ENCODE measurements at places on chromosomes 4 and X. TPM values are rescaled to one million over a fixed set of nuclear protein-coding genes. Genes with fewer than 3 reads are reported as not detected.
A peak's percentile ranks its signal among the peaks of the same experiment; 100 is the strongest.

DNA sequence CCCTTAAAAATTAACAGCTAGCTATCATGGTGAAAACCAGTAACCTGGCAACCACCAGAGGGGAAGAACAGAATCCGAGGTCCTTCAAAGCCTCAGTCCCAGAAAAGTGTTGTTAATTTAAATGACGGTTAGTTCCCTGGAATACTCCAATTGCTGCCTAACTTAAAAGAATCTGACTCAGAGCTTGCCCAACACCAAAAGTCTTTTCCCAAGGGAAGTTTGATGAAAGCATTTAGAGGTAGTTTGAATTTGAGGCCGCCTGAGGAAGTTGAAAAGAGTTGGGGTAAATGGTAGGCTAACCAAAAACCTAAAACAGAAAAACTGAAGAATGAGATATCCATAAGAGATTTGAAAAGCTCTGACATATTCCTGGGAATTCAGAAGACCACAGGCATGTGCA is 46.6 kb downstream of the IL13RA2 start:
- H3K4me1 ChIP-seq, result no peaks in the 10 kb centered on the region
- no peak for DNase-seq
- no peaks in the 10 kb centered on the region for H3K36me3 ChIP-seq
- no peak overlapping the region for H3K27ac ChIP-seq
- no peak overlapping the region for H3K4me3 ChIP-seq
- no peaks in the 10 kb centered on the region for H3K27me3 ChIP-seq

DNA sequence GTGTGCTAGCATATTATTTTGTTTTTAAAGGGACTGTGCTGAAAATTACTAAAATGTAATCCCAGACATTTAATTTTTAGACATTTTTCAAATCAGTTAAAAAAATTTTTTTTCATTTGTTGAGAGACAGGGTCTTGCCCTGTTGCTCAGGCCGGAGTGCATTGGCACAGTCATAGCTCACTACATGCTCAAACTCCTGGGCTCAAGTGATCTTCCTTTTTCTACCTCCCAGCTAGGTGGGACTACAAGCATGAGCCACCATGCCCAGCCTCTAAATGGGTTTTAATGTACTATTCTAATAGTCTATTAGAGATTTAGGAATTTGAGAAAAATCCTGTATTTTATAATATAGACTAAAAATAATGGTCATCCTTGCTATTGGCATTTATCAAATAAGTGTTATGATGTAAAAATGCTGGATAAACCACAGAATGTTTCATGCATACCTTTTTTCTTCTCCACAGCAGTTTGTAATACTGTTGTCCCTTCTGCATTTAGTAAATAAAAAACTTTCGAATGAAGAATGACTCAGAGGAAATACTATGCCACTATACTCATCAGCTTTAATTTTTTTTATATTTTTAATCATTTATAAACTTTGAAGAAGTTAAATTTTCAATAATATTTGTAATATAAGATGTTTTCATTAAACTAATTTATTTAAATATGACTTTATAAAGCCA is 29.9 kb downstream of the CPEB2 start:
- no peak overlapping the region for H3K27ac ChIP-seq
- no peak overlapping the region for H3K4me3 ChIP-seq
- H3K4me1 ChIP-seq, result peaks cover 73% of the 10 kb centered on the region
- DNase-seq, result no peak
- H3K36me3 ChIP-seq, result peaks cover 13% of the 10 kb centered on the region

DNA sequence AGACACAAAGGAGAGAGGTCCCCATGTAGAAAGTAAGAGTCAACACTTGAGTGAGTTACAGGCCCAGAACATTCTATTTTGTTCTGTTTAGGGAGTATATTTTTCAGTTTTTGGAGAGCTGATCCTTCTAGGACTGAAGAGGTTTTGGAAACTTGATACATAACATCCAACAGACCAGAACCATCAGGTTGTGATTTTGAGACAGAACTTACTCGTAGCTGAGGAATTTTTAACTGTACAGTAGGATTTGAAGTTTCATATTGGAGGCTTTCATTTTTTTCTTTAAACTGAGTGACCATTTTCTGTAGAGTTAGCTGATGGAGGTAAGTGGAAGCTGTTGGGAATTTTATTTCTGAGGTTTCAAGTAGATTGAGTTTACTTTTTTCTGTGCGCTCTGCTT is 73.3 kb downstream of the NCAPG start:
- no peak overlapping the region for H3K27ac ChIP-seq
- peaks cover 10% of the 10 kb centered on the region for H3K36me3 ChIP-seq
- H3K4me1 ChIP-seq, result no peaks in the 10 kb centered on the region
- no peak for DNase-seq

- no peak overlapping the region for H3K4me3 ChIP-seq
- peaks cover 73% of the 10 kb centered on the region for H3K4me1 ChIP-seq
- H3K36me3 ChIP-seq, result no peaks in the 10 kb centered on the region
- H3K27me3 ChIP-seq, result no peaks in the 10 kb centered on the region
These were observed 1.4 kb downstream of the ACOX3 start for GRCh38 chr4:8439168-8439567.

DNA sequence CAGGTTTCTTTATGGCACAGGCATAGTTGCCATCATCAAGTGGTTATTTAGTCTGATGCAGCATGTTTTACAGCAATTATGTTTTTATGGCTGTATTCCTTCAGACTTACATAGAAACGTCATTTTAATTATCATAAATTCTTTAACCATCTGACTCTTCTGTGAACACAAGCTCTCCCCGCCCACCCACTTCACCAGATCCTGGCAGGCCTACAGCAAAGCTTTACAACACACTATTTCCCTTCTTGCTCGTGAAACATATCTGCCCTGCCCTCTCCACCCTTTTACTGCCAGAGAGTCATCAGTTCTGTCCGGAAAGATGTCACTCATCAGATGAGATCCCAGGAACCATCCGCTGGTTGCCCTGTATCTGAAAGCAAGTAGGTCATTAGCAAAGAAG is 120.5 kb downstream of the HS6ST2 start:
- no peaks in the 10 kb centered on the region for H3K4me1 ChIP-seq
- no peak for DNase-seq
- H3K27me3 ChIP-seq, result no peaks in the 10 kb centered on the region
- H3K4me3 ChIP-seq, result no peak overlapping the region
- no peaks in the 10 kb centered on the region for H3K36me3 ChIP-seq
- H3K27ac ChIP-seq, result no peak overlapping the region

- no peak for DNase-seq
- H3K27ac ChIP-seq, result no peak overlapping the region
- no peaks in the 10 kb centered on the region for H3K36me3 ChIP-seq
These were observed 821.3 kb downstream of the TRIML1 start for GRCh38 chr4:188960411-188961093.

DNA sequence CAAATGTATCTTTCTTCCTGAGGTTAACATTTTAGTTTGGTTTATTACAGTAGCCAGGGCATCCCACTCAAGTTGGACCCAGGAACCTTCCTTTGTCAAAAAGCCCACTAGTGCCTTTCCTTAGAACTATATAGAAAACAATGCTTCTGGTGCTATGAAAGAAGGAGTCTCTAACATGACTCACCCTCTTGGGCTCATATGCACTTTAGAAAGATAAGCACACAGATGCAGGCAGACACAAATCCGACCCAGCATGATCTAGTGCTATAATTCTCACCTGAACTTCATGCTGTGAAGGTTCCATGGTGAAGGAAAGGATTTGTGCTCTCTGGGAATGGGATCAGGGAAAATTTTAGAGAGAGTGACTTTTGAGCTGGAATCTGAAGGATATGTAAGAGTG is 289.4 kb downstream of the ANKRD50 start:
- H3K27me3 ChIP-seq, result no peaks in the 10 kb centered on the region
- no peaks in the 10 kb centered on the region for H3K36me3 ChIP-seq
- no peak for DNase-seq
- no peak overlapping the region for H3K27ac ChIP-seq
- H3K4me3 ChIP-seq, result no peak overlapping the region
- peaks cover 4% of the 10 kb centered on the region for H3K4me1 ChIP-seq

DNA sequence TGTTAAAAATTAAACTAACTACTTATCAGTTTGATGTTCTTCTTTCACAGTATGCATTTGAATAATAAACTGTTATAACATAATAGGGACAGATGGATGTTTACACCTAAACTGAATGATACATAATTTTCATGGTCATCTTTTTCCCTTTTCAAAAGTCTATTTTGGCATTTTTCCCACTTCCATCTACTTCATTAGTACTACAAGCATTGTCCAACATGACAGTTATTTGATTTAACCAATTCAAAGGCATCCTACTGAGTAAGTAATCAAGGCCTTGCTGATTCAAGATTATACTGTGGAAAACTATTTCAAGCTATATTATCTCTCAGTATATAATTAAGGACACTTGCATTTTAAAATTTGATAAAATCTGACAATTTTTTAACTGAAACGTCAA is 212.9 kb downstream of the FAT4 start:
- H3K4me1 ChIP-seq, result no peaks in the 10 kb centered on the region
- no peak overlapping the region for H3K27ac ChIP-seq
- H3K36me3 ChIP-seq, result no peaks in the 10 kb centered on the region

- peaks cover 10% of the 10 kb centered on the region for H3K27me3 ChIP-seq
- H3K4me1 ChIP-seq, result no peaks in the 10 kb centered on the region
- H3K36me3 ChIP-seq, result no peaks in the 10 kb centered on the region
- no peak overlapping the region for H3K27ac ChIP-seq
- H3K4me3 ChIP-seq, result no peak overlapping the region
- no peak for DNase-seq
These were observed 2.7 kb downstream of the DOCK11 start for GRCh38 chrX:118498351-118498750.

DNA sequence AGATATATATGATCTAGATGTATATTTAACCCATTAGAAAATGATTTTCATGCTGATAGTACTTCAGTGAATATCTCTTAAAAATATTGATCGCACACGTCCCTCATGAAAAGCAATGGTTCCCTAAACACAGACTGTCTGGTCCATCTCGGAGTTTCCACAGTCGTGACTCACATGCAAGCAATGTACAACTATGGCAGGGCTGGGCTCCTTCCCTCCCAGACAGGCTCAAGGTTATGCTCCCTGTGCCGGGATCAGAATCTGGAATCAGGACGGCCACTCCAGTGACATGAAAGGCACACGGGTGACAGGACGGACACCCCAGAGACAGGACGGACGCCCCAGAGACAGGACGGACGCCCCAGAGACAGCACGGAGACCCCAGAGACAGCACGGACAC is 40.2 kb upstream of the PPP2R3B start:
- H3K27me3 ChIP-seq, result peaks cover 5% of the 10 kb centered on the region
- no peaks in the 10 kb centered on the region for H3K36me3 ChIP-seq
- no peaks in the 10 kb centered on the region for H3K4me1 ChIP-seq

GRCh38 chr4:155690044-155690837 is 23.6 kb downstream of the GUCY1A1 start:
- H3K4me3 ChIP-seq, result no peak overlapping the region
- H3K27me3 ChIP-seq, result no peaks in the 10 kb centered on the region
- no peaks in the 10 kb centered on the region for H3K36me3 ChIP-seq

DNA sequence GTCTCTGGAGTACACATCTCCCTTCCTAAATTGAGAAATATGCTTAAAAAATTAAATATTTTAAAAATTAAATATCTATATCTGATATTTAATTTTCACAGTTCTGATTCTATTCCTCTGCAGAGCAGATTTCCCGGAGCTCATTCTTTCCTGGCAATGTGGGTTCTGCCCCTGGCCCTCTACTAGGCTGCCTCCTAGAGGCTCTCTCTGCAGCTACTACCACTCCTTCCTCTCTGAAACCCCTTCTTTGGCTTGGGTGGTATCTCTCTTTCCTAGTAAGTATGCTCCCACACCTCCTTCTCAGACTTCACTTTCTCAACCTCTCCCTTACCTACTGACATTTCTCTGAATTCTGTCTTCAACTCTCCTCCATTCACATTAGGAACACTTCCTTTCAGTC is 45.3 kb downstream of the RPGR start:
- H3K36me3 ChIP-seq, result no peaks in the 10 kb centered on the region
- no peak for DNase-seq
- H3K27me3 ChIP-seq, result peaks cover 4% of the 10 kb centered on the region
- H3K4me1 ChIP-seq, result no peaks in the 10 kb centered on the region
- H3K27ac ChIP-seq, result no peak overlapping the region
- H3K4me3 ChIP-seq, result no peak overlapping the region

GRCh38 chr4:168815379-168816345 is 194.4 kb downstream of the CBR4 start:
- H3K27me3 ChIP-seq, result no peaks in the 10 kb centered on the region
- H3K4me1 ChIP-seq, result peaks cover 44% of the 10 kb centered on the region
- no peaks in the 10 kb centered on the region for H3K36me3 ChIP-seq
- peak overlapping the region; percentile 89 for H3K27ac ChIP-seq
- H3K4me3 ChIP-seq, result no peak overlapping the region

DNA sequence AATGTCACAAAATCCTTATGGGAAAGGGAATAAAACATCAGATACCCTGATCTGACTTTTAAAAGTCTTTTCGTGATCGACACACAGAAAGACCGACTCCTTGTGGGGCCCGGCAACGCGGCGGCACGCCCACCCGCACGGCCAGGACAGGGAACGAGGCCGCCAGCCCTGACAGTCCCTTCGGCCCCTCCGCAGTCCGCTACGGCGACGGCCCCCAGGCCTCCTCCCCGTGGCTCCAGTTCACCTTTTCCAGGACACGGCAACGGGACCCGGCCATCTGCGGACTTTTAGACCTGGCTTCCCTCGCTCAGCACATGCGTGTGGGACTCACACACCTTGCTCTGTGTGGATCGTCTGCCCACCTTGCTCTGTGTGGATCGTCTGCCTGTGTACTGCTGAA is 33.6 kb upstream of the GTPBP6 start:
- no peak overlapping the region for H3K27ac ChIP-seq
- no peak overlapping the region for H3K4me3 ChIP-seq
- peak; percentile 52 for DNase-seq
- H3K36me3 ChIP-seq, result no peaks in the 10 kb centered on the region

GRCh38 chr4:26885912-26886274 is 25.3 kb downstream of the STIM2 start:
- no peak overlapping the region for H3K27ac ChIP-seq
- no peak for DNase-seq
- no peaks in the 10 kb centered on the region for H3K27me3 ChIP-seq
- H3K4me1 ChIP-seq, result peaks cover 10% of the 10 kb centered on the region

DNA sequence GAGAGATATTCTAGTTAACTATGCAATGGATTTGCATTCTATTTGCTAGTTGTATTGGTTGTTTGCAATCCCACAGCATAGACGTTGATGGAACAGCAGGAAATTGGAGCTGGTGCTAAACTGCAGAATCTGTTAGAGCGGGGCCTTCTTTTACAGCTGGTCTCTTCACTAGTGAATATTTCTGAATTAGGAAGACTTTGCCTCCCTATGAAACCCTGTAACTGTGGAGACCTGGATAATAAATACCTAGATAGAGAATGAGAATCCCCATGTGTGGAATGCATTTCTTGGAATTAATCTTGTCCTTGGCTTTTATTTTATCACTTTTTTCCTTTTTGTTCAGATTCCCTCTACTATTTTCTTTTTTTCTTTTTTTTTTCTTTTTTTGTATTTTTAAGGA is 109.7 kb downstream of the SHROOM3 start:
- H3K36me3 ChIP-seq, result no peaks in the 10 kb centered on the region
- DNase-seq, result no peak
- H3K27ac ChIP-seq, result no peak overlapping the region
- no peaks in the 10 kb centered on the region for H3K27me3 ChIP-seq
- H3K4me1 ChIP-seq, result no peaks in the 10 kb centered on the region
- H3K4me3 ChIP-seq, result no peak overlapping the region

Gene UBA6
- total RNA-seq, result 21.9 TPM

Gene PPP1R2C
- total RNA-seq, result not detected

Gene MTMR8
- total RNA-seq, result 0.59 TPM

Gene KIAA1210
- total RNA-seq, result 0.02 TPM

Gene NKX1-1
- total RNA-seq, result not detected

Gene TASL
- total RNA-seq, result 0.33 TPM

Gene PRICKLE3
- 9.5 TPM for total RNA-seq

Gene GRK4
- total RNA-seq, result 11.8 TPM

Gene TEX28
- total RNA-seq, result not detected

Gene GAGE12F
- total RNA-seq, result not detected

Gene PAGE1
- not detected for total RNA-seq

Data from heart left ventricle (tissue), 16 donors.